Activated naive CD8-positive, alpha-beta T cell treated with anti-CD3 and anti-CD28 coated beads for 36 hours (primary cell): ENCODE measurements at places on chromosomes 6 and 20. TPM values are rescaled to one million over a fixed set of nuclear protein-coding genes. Genes with fewer than 3 reads are reported as not detected.

The MTCH1 gene
- 102 TPM for total RNA-seq

The KIF6 gene
- 0.62 TPM for total RNA-seq

The SLC12A5 gene
- 0.52 TPM for total RNA-seq

The LBP gene
- not detected for total RNA-seq

The RSPO3 gene
- not detected for total RNA-seq

The CLPSL1 gene
- total RNA-seq: not detected

The TEAD3 gene
- 0.60 TPM for total RNA-seq

The METTL24 gene
- total RNA-seq: 0.27 TPM

The KCNG1 gene
- 1.2 TPM for total RNA-seq

The PM20D2 gene
- 27.5 TPM for total RNA-seq

The PRSS35 gene
- not detected for total RNA-seq

The LINC00237 gene
- not detected for total RNA-seq

The BMP2 gene
- total RNA-seq: not detected

The C20orf202 gene
- total RNA-seq: not detected

The MOCS1 gene
- 4.1 TPM for total RNA-seq

The FRMD1 gene
- not detected for total RNA-seq

The ERVFRD-1 gene
- total RNA-seq: not detected

The SUMO4 gene
- total RNA-seq: 2.6 TPM

The HLA-DPA1 gene
- total RNA-seq: 14.7 TPM

The COL12A1 gene
- 0.16 TPM for total RNA-seq
